ENCODE measurements at places on chromosomes 16 and 17. TPM values are rescaled to one million over a fixed set of nuclear protein-coding genes. Genes with fewer than 3 reads are reported as not detected.

Gene PLD6
- 1.1 TPM for total RNA-seq

Gene PSMD12
- total RNA-seq: 27.4 TPM

Gene PKMYT1
- 1.1 TPM for total RNA-seq

Gene TP53TG3B
- not detected for total RNA-seq
